NCI-H1092 treated with DMSO at 0.1 percent for 48 hours (cell line): ENCODE measurements at places on chromosomes 6 and 20.

GRCh38 chr6:2626401-2626800 is 124.3 kb downstream of the MYLK4 start:
- no peak for DNase-seq

- no peak for DNase-seq
These were observed 55.9 kb downstream of the GPR6 start for GRCh38 chr6:110033749-110034666.

- DNase-seq = no peak
These were observed 12.2 kb downstream of the SF3B5 start for GRCh38 chr6:144083172-144083571.

DNA sequence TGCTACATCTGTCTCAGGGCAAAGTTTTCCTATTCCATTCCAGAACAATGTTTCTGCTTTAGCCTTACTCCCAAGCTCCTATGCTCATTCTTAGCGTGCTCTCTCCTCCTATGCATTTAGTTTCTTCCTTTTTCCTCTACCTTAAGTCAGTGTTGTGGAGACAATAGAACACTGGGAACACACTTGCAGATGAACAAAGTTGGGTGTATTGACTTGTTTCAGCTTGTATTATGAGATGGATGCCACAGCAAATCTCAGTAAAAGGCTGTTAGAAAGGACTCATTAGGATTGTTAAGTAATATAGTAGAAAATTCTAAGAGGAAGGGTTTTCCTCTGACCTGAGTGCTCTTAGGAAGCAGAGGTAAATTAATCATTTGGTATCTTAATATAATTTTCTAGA is 48.4 kb downstream of the BMP5 start:
- no peak for DNase-seq

GRCh38 chr20:17786221-17786718 is 86.5 kb downstream of the BANF2 start:
- DNase-seq = no peak

GRCh38 chr20:31739550-31739977 is 474 bp downstream of the TPX2 start:
- no peak for DNase-seq

- DNase-seq = no peak
These were observed 45.2 kb downstream of the BACH2 start for GRCh38 chr6:90251295-90251992.
